ENCODE measurements at places on chromosomes 4 and X. TPM values are rescaled to one million over a fixed set of nuclear protein-coding genes. Genes with fewer than 3 reads are reported as not detected.

Gene AFM
- not detected for total RNA-seq

GRCh38 chr4:170736710-170737109, 647.0 kb upstream of the AADAT start:
- no peak overlapping the region for H3K27ac ChIP-seq
- H3K36me3 ChIP-seq: no peaks in the 10 kb centered on the region
- no peak overlapping the region for H3K4me3 ChIP-seq
- no peak for DNase-seq
- H3K4me1 ChIP-seq: no peaks in the 10 kb centered on the region

Gene GPR173
- 0.19 TPM for total RNA-seq

DNA sequence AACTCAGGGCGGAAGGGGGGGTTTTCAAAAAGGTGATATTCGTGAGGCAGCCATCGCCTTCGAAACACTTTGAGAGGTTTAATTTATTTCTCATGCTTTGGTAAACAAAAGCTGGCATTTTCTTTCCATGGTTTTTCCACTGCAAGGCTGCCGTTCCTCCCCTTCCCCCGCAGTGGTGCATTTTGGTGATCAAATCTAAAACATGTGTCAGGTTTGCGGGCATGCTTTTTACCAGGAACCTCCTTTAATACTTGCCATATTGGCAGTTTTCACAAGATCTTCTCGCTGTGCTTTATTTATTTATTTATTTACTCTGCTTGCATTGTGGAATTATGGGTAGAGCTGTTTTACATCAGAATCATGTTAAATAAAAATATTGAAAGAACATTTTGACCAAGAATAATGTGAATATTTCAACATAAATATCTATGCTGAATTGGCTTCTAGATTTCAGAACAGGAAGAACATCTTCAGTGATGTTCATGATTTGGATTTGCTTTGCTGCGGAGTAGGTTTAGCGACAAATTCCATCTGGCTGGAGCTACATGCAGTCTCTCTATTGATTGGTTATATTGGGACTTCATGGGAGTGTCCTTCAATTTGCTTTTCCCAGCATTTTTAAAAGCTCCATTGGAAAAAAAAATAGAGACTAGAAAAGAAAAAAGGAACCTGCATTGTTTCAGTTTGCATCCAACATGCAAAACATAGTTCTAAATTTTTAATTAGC, 54.4 kb downstream of the STOX2 start:
- H3K27me3 ChIP-seq: no peaks in the 10 kb centered on the region
- H3K4me3 ChIP-seq: no peak overlapping the region
- H3K27ac ChIP-seq: no peak overlapping the region

Gene ING2
- 14.9 TPM for total RNA-seq

GRCh38 chr4:118823471-118823870, 12.5 kb downstream of the SEC24D start:
- H3K4me1 ChIP-seq: no peaks in the 10 kb centered on the region
- no peak overlapping the region for H3K27ac ChIP-seq
- DNase-seq: no peak
- H3K27me3 ChIP-seq: no peaks in the 10 kb centered on the region
- H3K36me3 ChIP-seq: peaks cover 74% of the 10 kb centered on the region

GRCh38 chr4:4585012-4585670, 43.3 kb upstream of the STX18 start:
- H3K36me3 ChIP-seq: no peaks in the 10 kb centered on the region
- H3K4me3 ChIP-seq: no peak overlapping the region
- peaks cover 17% of the 10 kb centered on the region for H3K4me1 ChIP-seq
- peak overlapping the region; percentile 74 for H3K27ac ChIP-seq

DNA sequence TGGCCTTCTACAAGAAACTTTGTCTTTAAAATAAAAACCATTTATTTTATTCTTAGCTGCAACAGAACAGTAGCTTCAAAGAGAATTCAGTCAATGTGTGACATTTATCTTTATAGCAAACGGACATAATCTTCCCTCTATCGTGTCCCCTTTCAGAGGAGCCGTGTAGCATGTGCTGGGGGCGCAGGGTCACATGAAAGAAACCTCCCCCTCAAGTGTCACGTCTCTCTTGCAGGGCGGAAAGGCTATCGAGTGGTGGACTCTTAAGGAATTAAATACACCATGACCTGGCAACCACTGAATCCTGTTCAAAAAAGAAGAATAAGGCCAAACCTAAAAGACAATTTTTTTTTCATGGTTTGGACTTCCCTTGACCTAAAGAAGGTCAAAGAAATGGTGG, 40.2 kb downstream of the ZNF827 start:
- H3K27me3 ChIP-seq: no peaks in the 10 kb centered on the region
- no peak overlapping the region for H3K4me3 ChIP-seq
- DNase-seq: no peak
- H3K27ac ChIP-seq: no peak overlapping the region

DNA sequence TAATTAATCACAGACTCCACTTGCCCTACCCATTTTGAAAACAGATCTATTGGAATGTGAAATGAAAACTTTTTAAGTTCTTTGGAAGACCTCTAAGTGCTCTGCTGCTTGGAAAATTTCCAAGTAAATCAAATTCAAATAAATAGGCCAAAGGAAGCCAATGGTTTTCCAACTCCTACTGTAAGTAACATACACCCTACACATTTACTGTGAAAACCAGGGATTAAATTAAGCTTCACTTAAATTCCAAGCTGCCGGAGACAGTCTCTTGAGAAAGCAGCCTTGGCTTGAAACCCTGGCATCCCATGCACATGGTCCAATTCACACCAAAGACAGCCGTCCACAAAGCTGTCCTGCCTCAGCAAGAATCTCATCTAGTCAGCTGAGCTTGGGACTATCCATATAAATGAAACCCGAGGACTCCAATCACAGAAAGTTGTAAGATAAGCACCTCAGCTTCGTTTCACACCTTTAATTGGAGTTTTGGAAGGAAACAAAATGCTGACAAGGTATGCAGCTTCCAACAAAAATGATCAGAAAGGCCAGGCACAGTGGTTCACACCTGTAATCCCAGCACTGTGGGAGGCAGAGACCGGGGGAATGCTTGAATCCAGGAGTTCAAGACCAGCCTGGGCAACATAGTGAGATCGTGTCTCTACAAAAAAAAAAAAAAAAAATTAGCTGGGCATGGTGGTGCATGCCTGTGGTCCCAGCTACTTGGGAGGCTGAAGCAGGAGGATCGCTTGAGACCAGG, 88.6 kb downstream of the APBB2 start:
- no peak for DNase-seq
- no peak overlapping the region for H3K4me3 ChIP-seq
- H3K27me3 ChIP-seq: no peaks in the 10 kb centered on the region
- no peak overlapping the region for H3K27ac ChIP-seq
- H3K4me1 ChIP-seq: peaks cover 16% of the 10 kb centered on the region
- no peaks in the 10 kb centered on the region for H3K36me3 ChIP-seq

- no peak for DNase-seq
- H3K27ac ChIP-seq: no peak overlapping the region
- H3K4me1 ChIP-seq: no peaks in the 10 kb centered on the region
- H3K4me3 ChIP-seq: no peak overlapping the region
These were observed 329.4 kb upstream of the AGA start for GRCh38 chr4:177771645-177772044.

- no peaks in the 10 kb centered on the region for H3K36me3 ChIP-seq
- H3K27ac ChIP-seq: peak overlapping the region; percentile 81
- H3K4me3 ChIP-seq: peak overlapping the region; percentile 73
- DNase-seq: peak; percentile 65
- H3K4me1 ChIP-seq: peaks cover 23% of the 10 kb centered on the region
These were observed 763 bp upstream of the PRRG1 start for GRCh38 chrX:37348231-37348970.

DNA sequence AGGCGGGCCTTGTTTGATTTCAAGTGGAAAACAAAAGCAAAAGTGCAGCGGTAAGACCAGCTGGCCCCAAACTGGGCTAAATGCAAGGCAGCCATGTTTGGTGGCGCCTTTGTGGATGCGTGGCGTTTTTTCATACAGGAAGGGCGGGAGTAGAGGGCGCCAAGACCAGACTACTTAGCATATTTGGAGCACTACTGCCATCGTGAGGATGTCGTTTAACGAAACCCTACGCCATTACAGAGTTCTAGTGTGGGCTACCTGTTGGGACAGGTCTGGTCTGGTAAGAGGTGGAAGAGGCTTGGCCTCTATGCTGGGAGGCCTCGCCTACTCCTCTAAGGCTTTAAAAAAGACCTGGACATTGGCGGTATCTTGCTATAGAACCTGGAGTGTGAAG, 230.7 kb upstream of the STK26 start:
- H3K27me3 ChIP-seq: no peaks in the 10 kb centered on the region
- H3K27ac ChIP-seq: peak overlapping the region; percentile 70
- peak; percentile 87 for DNase-seq
- peaks cover 17% of the 10 kb centered on the region for H3K4me1 ChIP-seq
- peak overlapping the region; percentile 33 for H3K4me3 ChIP-seq
- H3K36me3 ChIP-seq: peaks cover 4% of the 10 kb centered on the region

- H3K4me3 ChIP-seq: no peak overlapping the region
- H3K4me1 ChIP-seq: peaks cover 25% of the 10 kb centered on the region
- no peaks in the 10 kb centered on the region for H3K36me3 ChIP-seq
- H3K27me3 ChIP-seq: no peaks in the 10 kb centered on the region
- H3K27ac ChIP-seq: peak overlapping the region; percentile 75
- peak; percentile 78 for DNase-seq
These were observed 47.7 kb downstream of the DDX3X start for GRCh38 chrX:41381685-41382084.

Gene CCKAR
- total RNA-seq: not detected

- H3K36me3 ChIP-seq: no peaks in the 10 kb centered on the region
- H3K4me1 ChIP-seq: no peaks in the 10 kb centered on the region
- H3K27ac ChIP-seq: no peak overlapping the region
- H3K4me3 ChIP-seq: no peak overlapping the region
These were observed 86.7 kb downstream of the ATP8A1 start for GRCh38 chr4:42570221-42570620.

DNA sequence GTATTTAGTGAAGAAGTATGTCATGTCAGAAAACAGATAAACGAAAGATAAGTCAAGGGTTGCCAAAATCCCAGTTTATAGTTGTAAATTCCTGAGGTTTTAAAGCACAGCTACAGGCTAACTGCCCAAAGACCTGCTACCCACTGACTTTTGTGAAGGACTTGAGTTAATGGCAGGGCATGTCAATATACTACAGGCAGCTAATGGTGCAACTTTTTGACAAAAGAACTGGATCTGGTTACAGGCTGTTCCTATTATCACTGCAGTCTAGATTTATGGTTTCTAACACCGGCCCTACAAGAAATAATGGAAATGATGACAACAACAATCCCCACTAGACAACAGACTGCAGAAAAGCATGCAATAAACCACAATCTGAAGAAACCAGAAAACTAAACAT, 6.4 kb downstream of the SCML2 start:
- no peak overlapping the region for H3K4me3 ChIP-seq
- H3K27ac ChIP-seq: no peak overlapping the region
- no peaks in the 10 kb centered on the region for H3K27me3 ChIP-seq
- DNase-seq: no peak
- no peaks in the 10 kb centered on the region for H3K4me1 ChIP-seq

DNA sequence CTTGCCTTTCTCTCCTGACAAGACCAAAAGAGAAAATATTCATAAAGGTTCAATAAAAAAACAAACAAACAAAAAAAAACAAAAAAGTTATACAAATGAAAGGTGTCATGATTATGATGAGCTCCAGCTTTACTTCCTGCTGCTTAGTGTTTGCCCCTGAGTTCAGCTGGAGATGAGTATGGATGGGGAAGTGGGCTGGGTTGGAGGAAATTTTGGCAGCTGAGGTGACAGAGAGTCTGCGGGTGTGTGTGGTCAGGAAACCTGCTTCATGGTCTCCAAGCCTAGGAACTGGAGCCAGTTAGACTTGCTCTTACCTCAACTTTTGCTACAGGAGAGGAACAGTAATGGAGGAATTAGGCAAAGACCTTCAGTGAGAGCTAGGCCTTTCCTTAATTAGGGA, 4.3 kb upstream of the CYSLTR1 start:
- H3K4me3 ChIP-seq: no peak overlapping the region
- no peaks in the 10 kb centered on the region for H3K36me3 ChIP-seq
- H3K4me1 ChIP-seq: no peaks in the 10 kb centered on the region
- no peak for DNase-seq

DNA sequence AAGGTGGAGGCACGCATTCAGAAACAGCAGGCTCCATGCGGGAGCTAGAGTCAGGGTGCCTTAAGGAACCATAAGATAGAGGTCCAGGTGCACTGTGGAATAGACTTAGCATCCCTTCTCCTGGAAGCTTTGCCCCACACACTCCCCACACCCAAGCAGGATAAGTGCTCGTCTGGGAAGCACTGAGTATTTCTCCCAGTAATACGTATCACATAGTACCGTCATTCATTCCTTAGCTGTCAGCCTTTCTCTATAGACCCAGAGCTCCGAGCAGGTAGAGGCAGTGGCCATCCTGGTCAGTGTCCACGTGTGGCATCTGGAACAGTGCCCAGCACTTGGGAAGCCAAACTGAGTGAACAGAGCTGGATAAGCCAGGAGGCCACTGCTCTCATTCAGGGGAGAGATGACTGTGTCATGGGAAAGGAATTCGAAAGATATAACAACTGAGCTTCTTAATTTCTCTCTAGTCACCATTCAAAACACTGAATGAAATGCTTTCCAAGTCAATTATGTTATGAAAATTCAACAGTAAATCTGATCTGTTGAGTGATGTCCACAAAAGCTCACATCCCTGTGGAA, 9.9 kb downstream of the APBB2 start:
- H3K4me3 ChIP-seq: no peak overlapping the region
- peak overlapping the region; percentile 46 for H3K27ac ChIP-seq
- DNase-seq: peak; percentile 70
- peaks cover 40% of the 10 kb centered on the region for H3K4me1 ChIP-seq
- H3K36me3 ChIP-seq: no peaks in the 10 kb centered on the region
- H3K27me3 ChIP-seq: no peaks in the 10 kb centered on the region

Gene XAGE1A
- not detected for total RNA-seq

GRCh38 chr4:158195297-158195696, 15.0 kb upstream of the TMEM144 start:
- H3K36me3 ChIP-seq: no peaks in the 10 kb centered on the region
- DNase-seq: no peak
- H3K27me3 ChIP-seq: no peaks in the 10 kb centered on the region
- no peaks in the 10 kb centered on the region for H3K4me1 ChIP-seq

DNA sequence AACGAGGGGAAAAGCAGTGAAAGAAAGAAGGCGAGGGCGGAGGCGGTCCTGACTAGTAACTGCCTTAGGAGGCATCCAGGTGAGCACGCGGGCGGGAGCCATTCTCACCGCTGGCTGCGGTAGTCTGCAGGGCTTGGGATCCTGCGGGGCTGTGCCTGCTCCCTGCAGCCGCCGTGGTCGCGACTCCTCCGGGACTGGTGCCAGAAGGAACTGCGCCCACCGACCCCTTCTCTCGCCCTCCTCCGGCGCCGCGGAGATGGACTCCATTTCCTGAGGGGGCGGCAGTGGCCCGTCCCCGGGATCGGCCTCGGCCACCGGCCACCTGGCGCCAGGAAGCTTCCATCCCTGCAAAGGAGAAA, 543 bp downstream of the NFXL1 start:
- peak overlapping the region; percentile 59 for H3K4me3 ChIP-seq
- H3K27ac ChIP-seq: no peak overlapping the region
- H3K27me3 ChIP-seq: no peaks in the 10 kb centered on the region

- H3K36me3 ChIP-seq: no peaks in the 10 kb centered on the region
- no peak overlapping the region for H3K27ac ChIP-seq
- no peaks in the 10 kb centered on the region for H3K27me3 ChIP-seq
- no peak for DNase-seq
- no peaks in the 10 kb centered on the region for H3K4me1 ChIP-seq
These were observed 184.8 kb downstream of the ARHGAP24 start for GRCh38 chr4:85659610-85660218.
